ENCODE measurements at places on chromosomes 11 and 22. TPM values are rescaled to one million over a fixed set of nuclear protein-coding genes. Genes with fewer than 3 reads are reported as not detected.

ESAM gene
- total RNA-seq, result 5.6 TPM

KIF18A gene
- total RNA-seq, result 6.1 TPM

SMTNL1 gene
- total RNA-seq, result not detected

NEFH gene
- 1.3 TPM for total RNA-seq

SOX6 gene
- 5.4 TPM for total RNA-seq

OR2AT4 gene
- total RNA-seq, result not detected

HOATZ gene
- total RNA-seq, result not detected

SORL1 gene
- total RNA-seq, result 2.2 TPM

SSTR3 gene
- total RNA-seq, result under 0.01 TPM

PIH1D2 gene
- total RNA-seq, result 4.6 TPM

GVQW3 gene
- total RNA-seq, result 1.7 TPM

SCGB1A1 gene
- total RNA-seq, result not detected
